ENCODE measurements at places on chromosomes 3 and 15. TPM values are rescaled to one million over a fixed set of nuclear protein-coding genes. Genes with fewer than 3 reads are reported as not detected.

DYNLT2B gene
- 5.4 TPM for total RNA-seq

CFAP20DC gene
- total RNA-seq: 0.27 TPM

HIGD1A gene
- total RNA-seq: 26.5 TPM

MESP2 gene
- not detected for total RNA-seq

USP50 gene
- total RNA-seq: not detected

BCL2A1 gene
- total RNA-seq: 19.7 TPM

CHRM5 gene
- not detected for total RNA-seq

GRCh38 chr3:70640481-70640880 lies 328.0 kb upstream of the MDFIC2 start:
- no peak overlapping the region for H3K4me3 ChIP-seq
- no peak overlapping the region for H3K27ac ChIP-seq
- no peaks in the 10 kb centered on the region for H3K36me3 ChIP-seq
- H3K27me3 ChIP-seq: peaks cover 25% of the 10 kb centered on the region
- DNase-seq: no peak
- no peaks in the 10 kb centered on the region for H3K4me1 ChIP-seq

DNA sequence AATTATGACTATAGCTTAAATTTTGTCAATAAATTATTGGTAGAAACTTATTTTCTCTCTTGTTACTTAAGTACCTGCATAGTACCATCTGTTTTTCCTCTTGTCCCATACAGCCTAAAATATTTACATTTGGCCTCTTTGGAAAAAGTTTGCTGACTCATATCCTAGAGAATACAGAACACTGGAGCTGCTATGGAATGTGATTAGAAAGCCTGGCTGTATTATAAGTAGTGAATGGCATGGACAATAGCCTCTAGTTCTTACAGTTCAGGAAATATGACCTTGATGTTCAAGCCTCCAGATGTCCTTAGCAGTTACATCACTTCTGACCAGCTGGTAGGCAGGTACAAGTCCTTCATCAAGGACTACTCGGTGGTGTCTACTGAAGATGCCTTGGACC lies 28.3 kb downstream of the ST8SIA2 start:
- H3K4me1 ChIP-seq: no peaks in the 10 kb centered on the region
- no peak overlapping the region for H3K4me3 ChIP-seq
- DNase-seq: no peak
- H3K27ac ChIP-seq: no peak overlapping the region
- no peaks in the 10 kb centered on the region for H3K36me3 ChIP-seq
- H3K27me3 ChIP-seq: peaks cover 32% of the 10 kb centered on the region

- H3K27me3 ChIP-seq: no peaks in the 10 kb centered on the region
- H3K4me3 ChIP-seq: no peak overlapping the region
- H3K4me1 ChIP-seq: peaks cover 5% of the 10 kb centered on the region
- H3K27ac ChIP-seq: no peak overlapping the region
These were observed 48.1 kb downstream of the BBS4 start for GRCh38 chr15:72733941-72734738.

DNA sequence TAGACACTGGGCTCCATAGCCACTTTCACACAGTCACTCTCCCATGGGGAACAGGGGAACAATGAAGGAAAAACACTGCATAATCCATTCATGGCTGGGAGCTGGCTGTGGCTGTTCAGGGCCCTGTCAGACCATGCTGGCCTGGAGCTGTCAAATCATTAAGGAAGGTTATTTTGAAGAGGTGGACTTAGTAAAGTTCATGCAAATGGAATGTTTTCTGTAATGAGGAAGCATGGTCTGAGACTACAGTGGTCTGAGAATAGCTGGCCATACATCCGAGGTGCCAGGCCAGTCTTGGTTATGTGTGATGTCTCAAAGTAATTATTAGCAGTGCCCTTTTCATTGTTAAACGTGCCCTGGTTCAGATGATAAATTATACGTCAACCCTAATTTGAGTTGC lies 117.1 kb upstream of the MRPS22 start:
- DNase-seq: no peak
- no peak overlapping the region for H3K4me3 ChIP-seq
- H3K36me3 ChIP-seq: no peaks in the 10 kb centered on the region
- H3K27me3 ChIP-seq: peaks cover 10% of the 10 kb centered on the region
- H3K27ac ChIP-seq: no peak overlapping the region

GRCh38 chr3:172669021-172669420 lies 41.8 kb downstream of the NCEH1 start:
- no peaks in the 10 kb centered on the region for H3K36me3 ChIP-seq
- H3K4me1 ChIP-seq: peaks cover 19% of the 10 kb centered on the region
- no peak overlapping the region for H3K27ac ChIP-seq
- no peak for DNase-seq

DNA sequence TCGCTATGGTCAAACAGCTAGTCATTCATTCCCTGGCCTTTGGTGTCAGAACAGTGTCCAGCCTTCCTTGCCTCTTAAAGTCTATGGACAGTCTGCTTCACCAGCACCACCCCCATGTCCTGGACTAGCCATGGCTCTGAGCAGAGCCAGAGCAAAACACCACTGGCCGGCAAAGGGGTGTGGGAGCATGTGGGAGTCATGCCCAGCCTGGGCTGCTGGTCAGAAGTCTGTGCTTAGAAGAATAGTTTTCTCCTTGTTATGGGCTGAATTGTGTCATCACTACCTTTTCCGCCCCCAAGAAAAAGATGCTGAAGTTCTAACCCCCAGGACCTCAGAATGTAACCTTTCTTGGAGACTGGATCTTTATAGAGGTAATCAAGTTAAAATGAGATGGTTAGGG lies 132.9 kb upstream of the LPP start:
- H3K27me3 ChIP-seq: no peaks in the 10 kb centered on the region
- no peak overlapping the region for H3K27ac ChIP-seq
- H3K4me3 ChIP-seq: no peak overlapping the region
- DNase-seq: no peak
- H3K4me1 ChIP-seq: no peaks in the 10 kb centered on the region

DNA sequence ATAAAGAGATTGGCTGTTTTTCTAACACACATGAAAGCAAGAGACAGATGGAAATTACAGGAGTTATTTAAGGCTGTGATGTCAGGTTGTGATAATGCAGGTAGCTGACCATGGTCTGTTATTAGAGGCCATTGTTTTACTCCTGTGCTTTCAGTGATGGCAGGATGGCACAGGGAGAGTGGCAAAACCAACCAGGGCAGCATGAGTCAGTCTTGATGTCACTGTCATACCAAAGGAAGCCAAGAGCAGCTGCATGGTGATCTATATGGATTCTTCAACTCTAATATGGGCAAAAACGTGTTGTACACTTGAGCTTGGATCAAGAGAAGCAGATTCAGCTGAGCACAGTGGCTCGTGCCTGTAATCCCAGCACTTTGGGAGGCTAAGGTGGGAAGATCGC lies 91.8 kb upstream of the LMOD3 start:
- H3K4me3 ChIP-seq: no peak overlapping the region
- H3K27ac ChIP-seq: no peak overlapping the region
- no peaks in the 10 kb centered on the region for H3K4me1 ChIP-seq
- H3K27me3 ChIP-seq: no peaks in the 10 kb centered on the region
- no peaks in the 10 kb centered on the region for H3K36me3 ChIP-seq

GRCh38 chr3:175335229-175335628 lies 476.1 kb downstream of the NAALADL2 start:
- H3K4me1 ChIP-seq: no peaks in the 10 kb centered on the region
- no peaks in the 10 kb centered on the region for H3K36me3 ChIP-seq
- no peaks in the 10 kb centered on the region for H3K27me3 ChIP-seq

GRCh38 chr15:57614241-57614640 lies 22.5 kb downstream of the MYZAP start:
- no peak for DNase-seq
- no peaks in the 10 kb centered on the region for H3K36me3 ChIP-seq
- no peak overlapping the region for H3K4me3 ChIP-seq
- H3K27ac ChIP-seq: no peak overlapping the region

- no peak overlapping the region for H3K27ac ChIP-seq
- no peaks in the 10 kb centered on the region for H3K36me3 ChIP-seq
These were observed 517.1 kb downstream of the ROBO1 start for GRCh38 chr3:79250746-79251145.

DNA sequence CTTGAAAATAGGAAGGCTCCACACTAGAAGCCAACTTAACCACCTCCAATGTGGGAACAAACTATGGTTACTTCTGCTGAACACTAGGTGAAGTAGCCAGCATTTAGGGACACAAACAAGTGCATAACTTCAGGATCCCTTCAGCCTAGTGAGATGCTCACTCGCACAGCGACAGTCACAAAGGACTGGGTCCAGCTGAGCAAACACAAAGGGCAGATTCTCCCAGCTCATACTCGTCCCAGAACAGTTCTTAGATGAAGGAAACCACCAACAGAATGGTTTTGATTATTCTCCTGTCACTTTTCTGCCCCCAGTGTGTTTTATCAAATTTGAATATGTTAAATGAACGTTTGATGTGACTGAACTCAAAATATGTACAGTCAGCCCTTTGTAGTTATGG lies 201.6 kb downstream of the KCNAB1 start:
- H3K4me3 ChIP-seq: no peak overlapping the region
- H3K36me3 ChIP-seq: no peaks in the 10 kb centered on the region
- no peak for DNase-seq
- no peak overlapping the region for H3K27ac ChIP-seq
- no peaks in the 10 kb centered on the region for H3K4me1 ChIP-seq

GRCh38 chr15:42152921-42153698 lies 3.3 kb downstream of the PLA2G4F start:
- no peak for DNase-seq
- no peak overlapping the region for H3K27ac ChIP-seq
- H3K4me3 ChIP-seq: no peak overlapping the region

DNA sequence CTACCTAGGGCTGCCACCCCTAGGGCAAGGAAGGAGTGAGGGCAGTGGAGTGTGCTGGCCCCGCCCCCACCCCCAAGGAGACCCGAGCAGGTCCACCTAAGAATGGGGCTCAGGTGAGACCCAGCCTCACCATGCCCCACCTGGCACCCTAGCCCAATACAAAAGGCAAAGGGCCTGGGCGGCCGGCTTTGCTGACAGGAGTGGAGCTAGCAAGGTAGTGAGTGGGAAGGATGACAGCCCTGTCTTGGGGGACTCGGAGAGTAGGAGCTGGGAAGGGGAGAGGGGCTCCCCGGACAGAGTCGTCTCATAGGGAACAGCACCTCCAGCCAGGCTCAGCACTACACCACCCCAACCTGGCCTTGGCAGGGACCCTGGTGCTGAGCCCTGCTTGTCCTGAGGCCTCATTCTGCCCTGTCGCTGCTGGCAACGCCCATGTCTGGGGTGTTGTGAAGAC lies 12.1 kb downstream of the C15orf39 start:
- no peaks in the 10 kb centered on the region for H3K27me3 ChIP-seq
- no peak overlapping the region for H3K4me3 ChIP-seq
- H3K27ac ChIP-seq: no peak overlapping the region
- no peak for DNase-seq
- peaks cover 43% of the 10 kb centered on the region for H3K4me1 ChIP-seq

DNA sequence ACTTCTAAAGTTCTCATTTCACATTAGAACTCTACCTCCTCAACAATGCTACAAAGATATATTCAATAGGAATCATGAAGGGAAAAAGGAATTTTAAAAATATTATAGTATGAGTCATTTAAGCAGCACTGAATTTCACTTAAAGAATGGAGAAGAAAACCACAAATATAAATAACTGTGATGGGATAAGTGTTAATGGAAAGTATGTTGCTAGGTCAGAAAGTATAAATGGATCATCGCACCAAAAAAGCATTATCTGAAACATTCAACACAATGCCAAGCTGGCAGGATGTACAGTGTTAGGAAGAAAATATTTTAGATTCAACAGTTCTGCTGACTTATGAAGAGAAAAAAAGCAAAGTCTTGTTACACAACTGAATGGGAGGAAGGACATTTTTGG lies 101.4 kb downstream of the TFG start:
- DNase-seq: no peak
- H3K4me3 ChIP-seq: no peak overlapping the region
- H3K27ac ChIP-seq: no peak overlapping the region

DNA sequence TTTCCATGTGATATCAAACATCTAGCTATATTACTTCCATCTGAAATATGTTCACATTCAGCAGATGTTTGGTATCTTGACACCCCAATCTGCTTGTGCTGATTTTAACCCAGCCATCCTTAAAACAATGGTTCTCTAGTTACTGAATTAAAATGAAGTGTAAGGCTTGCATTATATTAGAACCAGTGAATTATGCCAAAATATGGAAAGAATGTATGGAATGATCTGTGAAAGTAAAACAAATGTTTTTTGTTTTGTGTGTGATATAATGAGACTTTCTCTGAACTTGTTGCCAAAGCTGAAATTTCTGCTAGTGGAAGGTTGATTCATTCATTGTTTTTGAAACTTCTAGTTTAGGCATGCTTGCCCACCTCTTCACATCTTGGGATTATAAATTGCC lies 317.1 kb downstream of the MEX3B start:
- no peak overlapping the region for H3K27ac ChIP-seq
- no peak for DNase-seq
- no peaks in the 10 kb centered on the region for H3K4me1 ChIP-seq
- no peak overlapping the region for H3K4me3 ChIP-seq
- no peaks in the 10 kb centered on the region for H3K36me3 ChIP-seq
- H3K27me3 ChIP-seq: peaks cover 13% of the 10 kb centered on the region

DNA sequence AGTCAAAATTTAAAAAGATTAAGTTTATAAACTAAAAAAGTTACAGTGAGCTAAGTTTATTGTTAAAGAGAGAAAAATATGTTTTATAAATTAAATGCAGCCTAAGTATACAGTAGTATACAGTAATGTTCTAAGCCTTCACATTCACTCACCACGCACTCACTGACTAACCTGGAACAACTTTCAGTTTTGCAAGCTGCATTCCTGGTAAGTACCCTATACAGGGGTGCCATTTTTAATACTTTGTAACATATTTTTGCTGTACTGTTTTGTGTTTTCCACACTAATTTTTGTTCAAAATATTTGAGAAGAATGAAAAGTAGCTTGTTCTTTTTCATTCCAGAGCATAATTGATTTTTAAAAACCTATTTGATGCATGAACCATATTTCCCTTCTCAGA lies 524.9 kb downstream of the RBMS3 start:
- peaks cover 3% of the 10 kb centered on the region for H3K27me3 ChIP-seq
- no peaks in the 10 kb centered on the region for H3K36me3 ChIP-seq
- H3K4me1 ChIP-seq: no peaks in the 10 kb centered on the region
- no peak overlapping the region for H3K27ac ChIP-seq
- no peak for DNase-seq

- H3K4me1 ChIP-seq: peaks cover 27% of the 10 kb centered on the region
- no peaks in the 10 kb centered on the region for H3K27me3 ChIP-seq
- DNase-seq: no peak
- H3K4me3 ChIP-seq: no peak overlapping the region
- peaks cover 9% of the 10 kb centered on the region for H3K36me3 ChIP-seq
These were observed 74.7 kb downstream of the SNRK start for GRCh38 chr3:43361077-43361476.

DNA sequence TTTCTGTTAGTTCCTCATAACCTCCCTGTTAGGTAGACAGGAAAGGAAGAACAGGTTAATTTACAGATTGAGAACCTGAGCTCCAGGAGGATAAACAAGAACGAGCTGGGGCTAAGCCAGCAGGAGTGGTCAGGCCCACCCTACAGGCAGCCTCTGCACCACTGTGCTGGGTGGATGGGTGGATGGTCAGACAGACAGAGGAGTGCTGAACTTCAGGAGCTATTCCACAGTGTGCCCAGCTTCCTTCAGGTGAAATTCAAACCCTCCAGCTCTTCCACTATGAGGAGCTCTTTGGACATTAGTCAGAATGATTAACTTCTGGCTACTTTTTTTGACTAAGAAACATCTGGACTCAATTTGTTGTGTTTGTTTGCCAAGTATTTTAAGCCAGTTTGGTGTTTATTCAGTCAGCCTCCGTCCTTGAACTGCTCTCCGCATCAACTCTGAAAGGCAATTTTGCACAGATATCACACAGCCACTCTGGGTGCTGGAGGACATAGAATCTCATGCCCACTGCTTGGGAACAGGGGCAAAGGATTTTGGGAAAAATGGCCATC lies 361.9 kb downstream of the CLSTN2 start:
- H3K27me3 ChIP-seq: peaks cover 8% of the 10 kb centered on the region
- H3K4me1 ChIP-seq: no peaks in the 10 kb centered on the region
- no peak overlapping the region for H3K4me3 ChIP-seq
- no peak overlapping the region for H3K27ac ChIP-seq
- no peaks in the 10 kb centered on the region for H3K36me3 ChIP-seq

Data from naive thymus-derived CD8-positive, alpha-beta T cell (primary cell).